Omental fat pad (tissue), 4 donors: ENCODE measurements at places on chromosomes 11 and 22.

DNA sequence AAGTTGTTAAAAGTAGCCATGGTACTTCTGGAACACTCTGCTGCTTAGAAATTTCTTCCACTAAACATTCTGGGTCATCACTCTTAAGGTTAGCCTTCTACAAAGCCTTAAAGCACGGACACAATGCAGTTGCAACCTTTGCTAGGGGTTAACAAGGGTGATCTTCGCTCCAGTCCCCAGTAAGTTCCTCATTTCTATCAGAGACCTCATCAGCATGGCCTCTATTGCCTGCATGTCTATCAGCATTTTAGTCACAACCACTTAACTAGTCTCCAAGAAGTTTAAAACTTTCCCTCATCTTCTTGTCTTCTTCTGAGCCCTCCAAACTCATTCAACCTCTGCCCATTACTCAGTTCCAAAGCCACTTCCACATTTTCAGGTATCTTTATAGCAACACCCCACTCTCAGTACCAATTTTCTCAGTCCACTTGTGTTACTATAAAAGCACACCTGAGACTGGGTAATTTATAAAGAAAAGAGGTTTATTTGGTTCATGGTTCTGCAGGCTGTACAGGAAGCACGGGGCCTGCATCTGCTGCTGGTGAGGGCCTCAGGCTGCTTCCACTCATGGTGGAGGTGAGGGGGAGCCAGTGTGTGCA is 48.7 kb upstream of the TH start:
- no peak for DNase-seq

GRCh38 chr11:16448123-16448717 is 91.9 kb upstream of the SOX6 start:
- no peak for DNase-seq

GRCh38 chr22:30196880-30197336 is 49.7 kb downstream of the LIF start:
- DNase-seq, result no peak

DNA sequence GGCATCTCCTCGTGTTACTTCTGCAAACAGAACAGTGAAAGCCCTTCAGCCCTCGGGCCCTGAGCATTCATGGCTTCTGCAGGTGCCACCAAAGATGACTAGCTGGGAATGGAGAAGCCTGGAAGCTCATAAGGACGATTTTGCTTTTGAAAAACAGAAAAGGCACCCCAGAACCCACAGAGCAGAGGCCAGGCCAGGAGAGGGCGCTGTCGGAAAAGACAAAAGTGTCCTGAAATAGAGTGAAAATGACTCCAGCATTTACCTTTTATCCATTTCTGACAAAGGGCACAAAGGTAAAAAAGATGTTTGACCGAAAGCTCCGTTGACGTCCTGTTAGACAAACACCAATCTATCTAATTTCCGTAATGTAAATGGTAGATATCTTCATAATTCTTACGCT is 37.6 kb downstream of the ZNF195 start:
- DNase-seq, result peak; percentile 84

GRCh38 chr11:65547446-65548125 is 10.6 kb downstream of the LTBP3 start:
- DNase-seq, result no peak

DNA sequence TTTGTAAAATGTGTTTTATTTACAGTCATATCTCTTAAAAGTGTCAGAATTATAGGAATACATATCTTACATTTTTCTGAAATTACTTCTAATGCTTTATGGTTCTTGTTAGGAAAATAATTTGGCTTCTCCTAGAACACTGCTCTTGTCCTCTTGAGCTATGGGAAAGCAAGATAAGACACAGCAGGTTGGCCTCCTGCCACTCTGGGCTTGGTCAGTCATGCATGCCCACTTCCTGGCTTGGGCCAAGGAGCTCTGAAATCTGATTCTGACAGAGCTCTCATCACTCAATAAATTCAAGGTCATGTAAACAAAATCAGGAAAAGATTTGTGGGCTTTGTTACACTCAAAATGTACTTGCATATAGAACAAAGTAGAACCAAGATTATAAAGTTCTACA is 1036.0 kb downstream of the OPCML start:
- DNase-seq, result no peak

DNA sequence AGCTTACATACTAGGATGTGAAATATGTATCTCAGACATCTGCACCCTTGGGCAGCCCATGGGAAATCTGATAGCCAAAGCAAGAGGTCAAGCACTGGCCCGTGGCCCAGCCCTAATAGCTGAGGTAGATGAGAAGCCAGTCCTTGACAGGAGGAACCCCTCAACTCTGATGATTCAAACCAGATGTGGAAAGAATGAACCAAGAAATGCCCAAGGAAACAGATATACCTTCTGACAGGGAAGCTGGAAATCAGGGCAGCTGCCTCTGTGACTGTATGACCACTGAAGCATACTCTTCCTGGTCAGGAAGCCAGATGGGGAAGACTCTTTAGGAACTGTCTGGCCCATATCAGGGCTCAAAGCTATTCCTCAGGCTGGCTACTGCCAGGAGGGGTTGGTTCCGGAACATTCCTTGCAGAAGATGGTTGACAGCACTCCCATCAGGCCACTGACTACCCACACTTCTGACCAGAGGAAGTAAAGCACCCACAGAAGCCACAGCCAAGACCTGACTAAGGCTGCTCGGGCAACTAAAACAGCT is 124.2 kb downstream of the SWAP70 start:
- no peak for DNase-seq

GRCh38 chr11:2667940-2668339 is 31.9 kb downstream of the KCNQ1OT1 start:
- DNase-seq, result no peak

GRCh38 chr22:25840891-25841290 is 98.9 kb downstream of the MYO18B start:
- no peak for DNase-seq

GRCh38 chr11:83159902-83160865 is 3.3 kb downstream of the PCF11 start:
- DNase-seq, result no peak

DNA sequence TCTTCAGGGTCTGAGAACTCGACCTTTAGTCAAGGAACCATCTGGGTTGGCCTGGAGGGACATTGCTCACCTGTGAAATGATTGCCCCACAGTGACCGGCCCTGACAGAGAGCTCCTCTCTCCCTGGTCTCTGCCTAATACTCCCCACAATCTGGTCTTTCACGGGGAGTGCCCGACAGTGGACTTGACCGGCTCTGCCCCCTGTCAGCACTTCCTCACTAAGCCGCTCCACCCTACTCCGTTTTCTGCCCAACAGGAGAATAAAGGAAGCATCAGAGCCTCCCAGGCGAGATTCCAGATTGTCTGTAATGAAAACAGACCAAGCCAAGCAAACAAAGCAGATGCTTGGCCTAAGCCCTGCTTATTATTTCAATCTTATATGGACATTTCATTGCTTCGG is 87.8 kb downstream of the FBXO7 start:
- DNase-seq, result no peak

- DNase-seq, result no peak
Measured at GRCh38 chr11:17604915-17605233, 57.8 kb downstream of the OTOG start.

GRCh38 chr11:44263738-44264437 is 46.1 kb downstream of the ALX4 start:
- DNase-seq, result no peak

GRCh38 chr22:48443680-48444079 is 1384.0 kb downstream of the BRD1 start:
- DNase-seq, result no peak

GRCh38 chr22:38965614-38966379 is 8.4 kb downstream of the APOBEC3A start:
- no peak for DNase-seq

- DNase-seq, result no peak
Measured at GRCh38 chr22:43996170-43996980, 27.7 kb upstream of the PARVB start.

DNA sequence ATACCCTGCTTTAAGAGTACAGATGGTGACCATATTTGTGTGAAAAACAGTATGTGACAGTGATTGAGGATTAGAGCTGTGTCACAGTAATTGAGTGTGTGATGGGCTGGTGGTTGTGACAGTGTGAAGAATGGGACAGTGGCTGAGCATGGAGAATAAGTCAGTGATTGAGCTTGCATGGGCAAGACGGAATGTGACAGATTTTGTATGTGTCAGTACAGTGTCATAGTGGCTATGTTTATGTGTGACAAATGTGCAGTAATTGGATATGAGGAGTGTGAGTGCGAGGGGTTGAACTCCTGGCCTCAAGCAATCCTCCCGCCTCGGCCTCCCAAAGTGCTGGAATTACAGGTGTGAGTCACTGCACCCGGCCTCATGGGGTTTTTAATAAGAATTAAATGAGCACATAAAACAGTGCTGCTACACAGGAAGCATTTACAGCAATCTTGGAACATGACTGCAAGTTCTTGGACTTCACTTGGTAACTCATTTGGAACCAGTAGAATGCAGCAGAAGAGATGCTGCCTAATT is 583 bp upstream of the RRAS2 start:
- DNase-seq, result no peak

GRCh38 chr11:47109051-47109726 is 67.5 kb downstream of the ARFGAP2 start:
- no peak for DNase-seq

- DNase-seq, result no peak
Measured at GRCh38 chr11:96215110-96215782, 127.7 kb downstream of the MAML2 start.

DNA sequence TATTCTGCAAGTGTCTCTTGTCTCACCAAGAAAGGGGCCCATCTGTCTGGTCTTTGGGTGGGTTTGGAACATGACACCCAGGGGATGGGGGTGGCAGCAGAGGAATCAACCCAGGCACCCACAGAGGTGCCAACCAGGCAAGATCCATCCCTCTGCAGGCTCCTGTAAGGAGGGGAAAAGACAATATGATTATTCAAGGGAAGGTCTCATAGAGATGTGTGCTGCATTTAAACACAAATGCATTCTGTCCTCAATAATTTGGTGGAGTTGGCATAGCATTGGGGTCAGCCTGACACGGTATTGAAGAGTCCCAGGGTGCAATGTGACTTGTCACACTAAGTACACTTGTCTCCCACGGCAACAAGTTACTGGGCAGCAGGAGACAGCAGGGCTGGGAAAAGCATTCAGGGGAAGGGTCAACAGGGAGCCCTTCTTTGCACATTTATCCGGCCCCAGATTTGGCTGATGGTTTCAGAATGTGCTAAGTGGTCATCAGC is 33.1 kb upstream of the SPON1 start:
- DNase-seq, result no peak

DNA sequence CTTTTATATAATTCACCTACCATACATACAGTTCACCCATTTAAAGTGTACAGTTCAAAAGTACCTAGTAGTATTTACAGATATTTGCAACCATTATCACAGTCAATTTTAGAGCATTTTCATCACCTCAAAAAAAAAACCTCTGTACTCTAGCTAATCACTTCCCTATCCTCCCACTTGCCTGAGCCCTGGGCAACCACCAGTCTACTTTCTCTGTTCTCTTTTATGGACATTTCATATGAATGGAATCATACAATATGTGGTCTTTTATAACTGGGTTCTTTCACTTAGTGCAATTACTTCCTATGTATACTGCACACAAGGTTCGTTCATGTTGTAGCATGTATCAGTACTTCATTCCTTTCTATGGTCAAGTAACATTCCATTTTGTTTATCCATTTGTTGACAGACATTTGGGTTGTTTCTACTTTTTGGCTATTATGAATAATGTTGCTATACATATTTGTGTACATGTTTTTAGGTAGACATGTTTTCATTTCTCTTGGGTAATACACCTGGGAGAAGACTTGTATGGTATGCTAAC is 17.8 kb upstream of the NEU3 start:
- DNase-seq, result no peak

DNA sequence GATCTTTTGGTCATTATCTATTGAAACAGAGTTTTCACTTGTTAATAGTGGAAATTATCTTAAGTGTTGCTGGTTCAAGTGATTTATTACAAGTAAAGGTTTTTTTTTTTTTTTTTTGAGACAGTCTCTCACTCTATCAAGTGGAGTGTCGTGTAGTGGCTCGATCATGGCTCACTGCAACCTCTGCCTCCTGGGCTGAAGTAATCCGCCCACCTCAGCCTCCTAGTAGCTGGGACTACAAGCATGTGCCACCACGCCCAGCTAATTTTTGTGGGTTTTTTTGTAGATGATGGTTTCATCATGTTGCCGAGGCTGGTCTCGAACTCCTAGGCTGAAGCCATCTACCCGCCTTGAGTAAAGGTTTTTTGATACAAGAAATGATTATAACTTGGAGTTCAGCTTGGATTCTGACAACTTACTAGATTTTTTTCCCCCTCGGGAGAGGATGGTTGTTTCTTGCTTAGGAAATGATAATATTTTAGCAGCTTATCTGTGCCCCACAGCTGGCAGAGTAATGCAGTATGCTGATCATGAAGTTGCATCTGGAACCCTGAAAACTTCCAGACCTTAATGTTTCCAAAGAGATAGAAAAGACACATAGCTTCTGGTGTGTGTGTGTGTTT is 68.9 kb downstream of the MTMR3 start:
- no peak for DNase-seq

- DNase-seq, result no peak
Measured at GRCh38 chr22:24146791-24147353, 34.4 kb upstream of the SUSD2 start.

DNA sequence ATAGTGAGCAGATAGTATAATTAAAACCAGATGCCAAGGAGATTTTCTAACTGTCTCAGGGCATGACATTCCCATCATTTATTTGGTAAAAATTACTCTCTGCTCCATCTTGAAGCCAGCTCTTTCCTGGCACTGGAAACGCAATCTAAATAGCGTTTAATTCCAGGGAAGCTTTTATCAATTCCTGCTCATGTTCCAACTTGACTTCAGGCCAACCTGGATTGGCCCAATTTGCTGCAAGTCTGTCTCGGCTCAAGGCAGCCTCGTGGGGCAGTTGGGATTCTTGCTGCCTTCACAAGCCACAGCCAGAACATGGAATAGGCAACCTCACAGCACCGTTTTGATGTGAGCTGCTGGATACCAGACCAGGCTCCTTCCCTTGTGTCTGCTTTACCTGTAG is 1255.9 kb downstream of the TBC1D22A start:
- DNase-seq, result no peak

DNA sequence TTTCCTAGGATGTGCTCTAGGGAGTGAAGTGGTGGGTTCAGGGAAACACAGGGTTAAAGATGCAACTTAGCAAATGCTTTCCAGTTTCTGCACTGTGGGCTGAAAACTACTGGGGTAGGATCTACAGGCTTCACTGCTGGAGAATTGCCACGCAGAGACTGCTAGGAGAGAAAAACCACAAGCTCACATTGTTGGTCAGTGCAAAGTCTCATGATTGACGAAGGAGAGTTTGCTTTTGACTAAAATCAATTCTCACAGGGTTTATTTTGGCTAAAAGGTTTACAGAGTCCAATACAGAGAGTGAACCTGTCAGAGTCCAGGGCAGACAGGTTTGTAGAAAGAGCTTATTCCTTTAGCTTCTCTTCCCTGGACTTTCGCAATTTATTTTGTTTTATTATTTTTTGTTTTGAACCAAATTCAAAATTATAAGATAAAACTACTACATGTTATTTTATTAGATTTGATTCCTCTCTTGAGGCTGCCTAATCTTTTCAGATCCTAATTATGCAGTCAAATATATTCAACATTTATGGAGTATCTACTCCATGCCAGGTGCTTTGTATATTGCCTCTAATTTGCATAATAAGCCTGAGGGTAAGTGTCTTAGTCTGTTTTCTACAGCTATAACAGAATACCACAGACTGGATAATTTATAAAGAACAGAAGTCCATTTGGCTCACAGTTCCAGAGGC is 64.7 kb downstream of the MTNR1B start:
- DNase-seq, result no peak

GRCh38 chr11:115929618-115930129 is 425.5 kb upstream of the CADM1 start:
- DNase-seq, result no peak

- DNase-seq, result no peak
Measured at GRCh38 chr11:122895563-122895962, 13.0 kb downstream of the JHY start.

GRCh38 chr11:128039140-128040021 is 548.0 kb downstream of the ETS1 start:
- DNase-seq, result no peak
